ENCODE measurements at places on chromosomes 12 and 14. TPM values are rescaled to one million over a fixed set of nuclear protein-coding genes. Genes with fewer than 3 reads are reported as not detected.

Gene ALDH6A1
- total RNA-seq, result 17.4 TPM

Gene GALNT8
- not detected for total RNA-seq

Gene SDSL
- total RNA-seq, result 7.5 TPM

Gene KIF5A
- 0.59 TPM for total RNA-seq

Gene RAD9B
- under 0.01 TPM for total RNA-seq

Gene TESPA1
- total RNA-seq, result not detected

Gene OAS2
- 0.30 TPM for total RNA-seq

Gene LRRK2
- total RNA-seq, result 2.4 TPM

Gene ITGA5
- total RNA-seq, result 868 TPM

Gene TSPAN19
- not detected for total RNA-seq

Gene SAMD15
- 0.88 TPM for total RNA-seq

Gene SIX6
- total RNA-seq, result not detected

Gene MUCL1
- not detected for total RNA-seq

Gene PLXNC1
- total RNA-seq, result 2.3 TPM

Gene TAC3
- total RNA-seq, result not detected

Gene CLEC2B
- under 0.01 TPM for total RNA-seq

Gene LHX5
- total RNA-seq, result not detected

Gene RNF34
- total RNA-seq, result 34.7 TPM

Gene TMEM121
- total RNA-seq, result 6.7 TPM

Gene CPM
- 3.0 TPM for total RNA-seq

Gene IFNG-AS1
- not detected for total RNA-seq

Gene NID2
- 264 TPM for total RNA-seq

Gene KRT77
- total RNA-seq, result not detected

Gene CMKLR1
- total RNA-seq, result 0.28 TPM

Gene DTX3
- 22.9 TPM for total RNA-seq

Gene ACOT6
- not detected for total RNA-seq

Gene CCDC198
- total RNA-seq, result not detected

Gene GPR132
- 0.05 TPM for total RNA-seq

Gene SYT1
- 9.8 TPM for total RNA-seq

Gene ALDH1L2
- total RNA-seq, result 80.1 TPM

Gene IL22
- not detected for total RNA-seq

Gene HOXC6
- 4.7 TPM for total RNA-seq

Gene RNASE7
- not detected for total RNA-seq

Gene WSCD2
- not detected for total RNA-seq

Gene NRL
- total RNA-seq, result 0.69 TPM

Gene KCNH3
- under 0.01 TPM for total RNA-seq

Gene ERBB3
- 0.23 TPM for total RNA-seq

Gene FGF23
- not detected for total RNA-seq

Gene OR6C2
- total RNA-seq, result not detected

All from smooth muscle cell of the umbilical artery (primary cell).